ENCODE measurements at places on chromosomes 5 and 9.
A peak's percentile ranks its signal among the peaks of the same experiment; 100 is the strongest.

- no peak for DNase-seq
Measured at GRCh38 chr9:127501821-127502343, 50.6 kb downstream of the LRSAM1 start.

DNA sequence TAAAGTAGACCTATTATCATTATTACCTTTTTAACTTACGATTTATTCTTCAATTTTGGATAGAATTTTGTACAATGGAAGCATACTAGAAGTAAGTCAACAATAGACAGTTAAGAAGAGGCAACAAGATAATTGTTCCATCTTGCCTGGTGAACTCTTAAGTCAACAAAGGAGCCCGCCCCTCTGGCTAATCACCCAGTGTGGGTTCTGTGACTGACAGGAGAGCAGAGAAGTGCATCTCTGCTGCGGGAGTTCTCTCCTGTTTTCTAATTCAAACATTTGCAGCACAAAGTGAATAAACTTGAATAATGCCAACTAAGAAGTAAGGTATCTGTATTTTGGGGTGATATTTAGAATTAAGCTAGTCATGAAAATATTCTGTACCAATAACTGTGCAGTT, 6.7 kb upstream of the ISL1 start:
- DNase-seq = no peak

GRCh38 chr5:33650911-33651310, 210.1 kb downstream of the TARS1 start:
- no peak for DNase-seq

DNA sequence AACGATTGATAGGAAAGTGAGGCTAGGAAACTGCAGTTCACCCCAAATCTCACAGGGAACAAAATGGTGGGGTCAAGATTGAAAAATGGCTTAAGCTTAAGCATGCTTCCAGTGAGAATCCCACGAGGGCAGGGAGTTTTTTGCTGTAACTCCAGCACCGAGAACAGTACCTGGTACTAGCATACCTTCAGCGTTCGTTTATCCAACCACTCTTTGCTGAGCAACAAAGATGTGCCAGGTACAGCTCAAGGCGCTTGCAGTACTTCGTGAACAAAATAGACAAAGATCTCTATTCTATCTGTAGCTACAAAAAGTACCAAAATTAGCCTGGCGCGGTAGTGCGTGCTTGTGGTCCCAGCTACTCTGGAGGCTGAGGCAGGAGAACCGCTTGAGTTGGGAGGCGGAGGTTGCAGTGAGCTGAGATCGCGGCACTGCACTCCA, 778 bp upstream of the PPP6C start:
- peak; percentile 11 for DNase-seq

- DNase-seq = no peak
Measured at GRCh38 chr9:7083192-7083591, 325.4 kb downstream of the KDM4C start.

DNA sequence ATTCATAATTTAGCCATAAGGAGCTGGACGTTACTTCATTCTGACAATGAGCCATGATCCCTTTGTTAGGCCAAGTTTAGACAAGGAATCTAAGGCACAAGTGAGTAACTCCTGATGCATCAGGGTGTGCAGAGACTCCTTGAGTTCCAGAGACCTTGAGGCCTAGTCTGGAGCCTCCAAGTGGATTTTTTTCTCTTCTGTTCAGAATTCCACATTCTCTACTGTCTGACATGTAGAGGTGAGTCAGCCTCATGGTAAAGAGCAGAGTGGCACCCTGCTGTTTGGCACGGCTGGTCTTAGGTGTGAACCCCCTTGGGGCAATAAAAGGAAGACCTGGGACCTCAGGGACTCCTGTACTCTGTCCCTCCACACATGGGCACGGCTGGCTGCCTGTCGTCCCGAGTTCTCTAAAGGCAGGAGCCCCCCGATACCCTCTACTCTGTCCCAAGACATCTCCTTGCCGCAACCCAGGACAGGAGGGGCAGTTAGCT, 22.0 kb upstream of the TGFBI start:
- DNase-seq = no peak

- DNase-seq = no peak
Measured at GRCh38 chr5:96780626-96781025, 27.1 kb downstream of the ERAP1 start.

DNA sequence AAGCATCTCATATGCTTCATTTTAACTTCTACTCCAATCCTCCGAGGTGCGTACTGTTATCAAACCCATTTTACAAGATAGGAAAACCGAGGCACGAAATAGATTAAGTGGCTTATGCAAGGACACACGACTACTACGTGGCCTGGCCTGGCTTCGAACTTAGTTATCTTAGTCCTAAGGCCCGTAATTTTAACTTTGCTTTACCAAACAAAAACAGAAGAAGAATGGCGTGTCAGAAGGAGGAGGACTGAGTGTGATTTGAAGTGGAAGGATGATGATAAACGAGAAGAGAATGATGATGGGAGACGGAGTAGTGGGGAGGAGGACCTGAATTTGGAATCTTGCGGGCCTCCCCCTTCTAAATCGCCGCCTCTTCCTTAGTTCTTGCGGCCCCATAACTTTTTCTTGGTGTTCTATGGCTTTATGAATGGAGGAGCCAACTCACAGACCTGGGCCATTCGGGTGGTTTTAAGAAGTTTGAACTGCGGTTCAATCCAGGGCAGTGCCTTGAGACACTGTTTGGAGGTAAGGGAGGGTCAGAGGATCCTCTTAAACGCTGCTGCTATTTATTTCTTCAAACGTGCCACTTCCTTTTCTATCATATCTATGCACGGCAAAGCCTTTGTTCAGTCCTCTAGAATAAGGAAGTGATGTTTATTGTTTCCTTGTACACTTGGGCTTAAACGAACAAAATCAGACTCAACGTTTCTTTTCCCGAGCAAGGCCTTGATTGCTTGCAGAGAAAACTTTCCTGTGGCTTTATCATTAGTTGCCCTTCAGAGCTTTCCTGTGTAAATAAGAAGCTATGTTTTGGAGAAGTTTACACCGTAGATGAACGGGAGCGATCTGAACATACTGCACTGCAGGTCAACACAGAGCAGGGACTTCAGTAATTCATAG, 795 bp downstream of the CNOT8 start:
- DNase-seq = no peak

- DNase-seq = no peak
Measured at GRCh38 chr5:135444360-135444759, 2.8 kb downstream of the DCANP1 start.

GRCh38 chr9:137116728-137117127, 2.2 kb upstream of the DPP7 start:
- no peak for DNase-seq

GRCh38 chr5:66830636-66831035, 234.4 kb downstream of the MAST4 start:
- DNase-seq = no peak

DNA sequence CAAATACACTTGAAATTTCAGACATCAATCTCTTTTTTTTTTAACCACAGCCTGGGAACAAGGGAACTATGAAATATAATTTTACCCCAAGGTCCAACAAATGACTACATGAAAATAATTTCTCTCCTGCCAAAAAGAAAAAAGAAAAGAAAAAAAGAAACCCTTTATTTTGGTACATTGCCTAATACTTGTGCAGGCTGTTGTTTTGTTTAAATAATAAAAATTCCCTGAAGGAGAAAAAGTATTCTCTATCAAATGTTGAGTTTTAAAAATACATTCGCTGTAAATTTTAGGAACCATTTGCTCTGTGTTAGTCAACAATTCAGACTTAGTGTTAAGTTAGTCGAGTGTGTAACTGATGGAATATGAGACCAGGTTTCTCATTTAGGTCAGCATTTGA, 155.4 kb downstream of the PRDM6 start:
- DNase-seq = no peak

GRCh38 chr9:76996700-76997099, 22.8 kb upstream of the FOXB2 start:
- peak; percentile 65 for DNase-seq

DNA sequence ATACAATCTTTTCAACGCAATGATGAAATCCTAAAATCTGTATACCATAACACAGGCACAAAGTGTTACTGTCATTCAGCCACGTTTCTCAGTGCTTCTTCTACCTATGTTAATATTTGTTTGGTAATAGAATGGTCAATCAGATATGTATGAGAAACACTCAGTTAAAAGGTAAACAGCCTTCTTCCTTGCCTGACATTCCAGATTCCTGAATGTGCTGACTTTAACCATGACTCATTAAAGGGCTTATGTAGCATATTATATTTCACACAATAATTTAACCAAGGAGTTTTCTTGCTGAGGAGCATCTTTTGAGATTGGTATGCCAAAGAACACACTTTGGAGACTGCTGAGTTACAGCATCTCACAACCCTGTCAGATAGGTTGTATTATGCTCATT, 187.6 kb downstream of the CETN3 start:
- DNase-seq = no peak

- no peak for DNase-seq
Measured at GRCh38 chr5:76325326-76325725, 77.8 kb upstream of the IQGAP2 start.

- DNase-seq = no peak
Measured at GRCh38 chr5:39443911-39444310, 19.1 kb upstream of the DAB2 start.

- DNase-seq = no peak
Measured at GRCh38 chr5:107215611-107216010, 455.1 kb downstream of the EFNA5 start.

GRCh38 chr9:79524266-79524665, 47.5 kb upstream of the TLE4 start:
- no peak for DNase-seq

DNA sequence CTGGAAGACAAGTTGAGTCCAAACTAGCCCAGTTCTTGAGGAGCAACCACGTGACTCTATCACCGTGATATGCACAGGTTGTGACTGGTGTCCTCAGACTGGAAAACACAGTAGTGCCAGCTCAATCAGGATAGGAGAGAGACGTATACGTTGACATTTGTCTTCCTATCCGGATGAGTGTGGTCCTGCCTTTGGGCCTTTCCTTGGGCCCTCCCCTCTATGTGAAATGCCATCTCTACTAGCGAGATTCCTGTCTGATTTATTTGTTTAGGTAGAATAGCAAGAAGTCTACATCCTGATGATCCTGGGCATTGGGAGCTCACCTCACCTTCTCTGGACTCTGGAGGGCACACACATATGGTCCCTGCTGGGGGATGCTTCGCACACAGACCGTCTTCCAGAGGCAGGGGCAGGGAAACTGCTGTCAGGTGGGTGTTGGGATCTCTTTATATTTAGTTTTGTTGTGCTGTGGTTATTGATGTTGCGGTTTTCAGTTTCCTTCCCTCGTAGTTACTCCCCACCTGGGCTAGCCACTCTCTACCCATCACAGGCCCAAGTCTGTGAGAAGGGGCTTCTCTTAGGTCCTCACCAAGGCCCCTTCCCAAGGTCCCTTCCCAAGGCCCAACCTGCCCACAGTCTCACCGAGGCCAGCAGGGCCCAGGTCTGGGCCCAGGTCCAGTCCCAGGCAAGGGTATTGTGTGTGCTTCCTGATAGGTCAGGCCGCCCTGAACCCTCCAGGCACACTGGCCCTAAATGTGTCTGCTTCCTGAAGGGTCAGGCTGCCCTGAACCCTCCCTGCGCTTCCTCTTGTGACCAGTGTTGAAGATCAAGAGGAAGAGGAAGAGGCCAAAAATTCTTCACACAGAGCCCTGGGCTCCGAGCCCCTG, 19.0 kb upstream of the SPINK4 start:
- no peak for DNase-seq
